HT1080 (cell line): ENCODE measurements at places on chromosomes 2 and 18.
A peak's percentile ranks its signal among the peaks of the same experiment; 100 is the strongest.

DNA sequence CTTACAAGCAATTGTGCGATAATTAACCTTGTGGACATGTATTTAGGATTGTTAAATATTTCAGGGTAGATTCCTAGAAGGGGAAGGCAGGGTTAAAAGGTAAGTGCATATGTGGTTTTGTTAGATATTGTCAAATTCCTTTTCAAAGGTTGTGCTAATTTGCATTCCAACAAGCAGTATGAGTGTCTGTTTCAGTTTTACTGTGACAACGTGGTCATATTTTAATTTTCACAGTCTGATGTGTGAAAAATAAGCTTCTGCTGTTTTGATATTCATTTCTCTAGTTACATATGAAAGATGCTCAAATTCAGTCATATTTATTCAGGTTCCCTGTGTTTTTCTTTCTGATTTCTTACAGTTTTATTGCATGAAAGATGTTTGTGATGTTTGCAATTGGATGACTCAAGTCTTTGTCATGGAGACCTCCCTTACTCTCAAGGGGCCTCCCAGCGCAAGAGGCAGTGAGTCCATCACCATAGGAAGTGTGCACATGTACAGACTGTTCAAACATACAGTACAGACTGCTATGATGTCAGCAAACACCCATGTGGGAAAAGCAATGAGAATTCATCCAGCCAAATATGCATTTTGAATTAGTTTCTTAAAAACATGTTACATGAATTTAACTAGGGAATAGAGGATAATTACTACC lies 310.8 kb downstream of the GALR1 start:
- peak; percentile 27 for DNase-seq

GRCh38 chr2:209613649-209614305 lies 157.9 kb upstream of the UNC80 start:
- DNase-seq: no peak

GRCh38 chr2:60707750-60708371 lies 48.2 kb upstream of the PAPOLG start:
- DNase-seq: peak; percentile 26

DNA sequence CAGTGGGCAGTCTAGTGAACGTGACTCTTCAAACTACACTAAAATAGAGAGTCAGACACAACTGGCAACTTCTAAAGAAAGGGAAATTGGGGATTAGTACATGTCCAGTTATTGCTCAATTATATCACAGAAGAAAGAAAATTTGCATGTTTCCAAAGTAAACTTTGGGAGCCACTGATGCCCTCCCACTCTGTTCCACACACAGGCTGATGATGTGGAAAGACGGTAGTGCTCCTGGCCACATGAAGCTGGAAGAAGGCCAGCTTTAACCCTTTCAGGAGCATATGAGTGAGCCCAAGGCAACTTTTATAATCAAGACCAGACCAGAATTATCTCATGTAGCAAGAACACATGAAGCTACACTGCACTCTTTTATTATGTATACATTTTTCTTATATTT lies 141.0 kb downstream of the NR4A2 start:
- DNase-seq: peak; percentile 29

GRCh38 chr18:49844903-49845302 lies 31.6 kb upstream of the ACAA2 start:
- no peak for DNase-seq
